ENCODE measurements at places on chromosomes 4 and X.

- DNase-seq = peak; percentile 9
Observed at GRCh38 chr4:138406876-138407275, 164.7 kb upstream of the SLC7A11 start.

- DNase-seq = no peak
Observed at GRCh38 chr4:78939667-78940008, 400 bp upstream of the PAQR3 start.

DNA sequence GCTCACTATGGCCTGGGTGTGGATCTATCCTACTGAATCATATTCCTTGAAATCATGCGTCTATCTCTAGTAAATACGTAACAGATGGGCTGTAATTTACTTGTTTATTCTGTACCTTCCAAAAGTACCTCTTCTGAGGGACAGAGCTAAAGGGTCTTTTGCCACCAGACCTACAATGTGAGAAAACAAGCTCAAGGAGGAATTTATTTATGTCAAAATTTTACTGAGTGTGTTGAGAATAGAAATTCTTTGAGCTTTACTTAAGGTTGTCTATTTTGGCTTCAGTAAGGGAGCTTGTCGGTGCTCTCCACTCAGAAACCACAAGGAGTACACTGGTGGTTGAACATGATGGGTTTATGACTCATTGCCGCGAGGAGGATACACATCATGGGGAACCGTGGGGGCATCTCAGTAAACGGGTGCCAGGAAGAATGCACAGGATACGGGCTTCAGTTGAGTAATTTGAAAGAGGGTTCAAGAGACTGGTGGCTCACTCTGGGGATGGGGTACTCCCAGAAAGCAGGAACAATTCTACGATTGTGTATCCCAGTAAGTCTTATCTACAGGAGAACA is 3.0 kb downstream of the ANK2 start:
- DNase-seq = peak; percentile 38

DNA sequence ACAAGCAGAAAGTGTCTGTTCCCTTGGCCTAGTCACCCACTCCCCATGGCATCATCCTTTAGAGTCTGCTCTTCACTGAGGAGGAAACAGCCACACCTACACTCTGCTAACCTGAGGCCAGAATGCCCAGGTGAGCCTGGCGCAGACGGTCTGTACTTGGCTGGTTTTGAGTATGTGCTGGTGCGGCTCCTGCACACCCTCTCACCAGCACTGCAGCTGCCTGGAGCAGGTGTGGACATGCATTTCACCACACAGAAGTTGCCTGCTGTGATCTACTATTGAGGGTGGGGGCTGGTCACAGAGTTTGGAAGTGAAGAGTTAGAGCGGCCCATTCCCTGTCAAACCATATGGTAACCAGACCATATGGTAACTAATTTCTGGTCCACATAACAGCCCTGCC is 39.5 kb downstream of the KANTR start:
- no peak for DNase-seq

GRCh38 chr4:109065006-109065405 is 237.5 kb downstream of the COL25A1 start:
- no peak for DNase-seq

DNA sequence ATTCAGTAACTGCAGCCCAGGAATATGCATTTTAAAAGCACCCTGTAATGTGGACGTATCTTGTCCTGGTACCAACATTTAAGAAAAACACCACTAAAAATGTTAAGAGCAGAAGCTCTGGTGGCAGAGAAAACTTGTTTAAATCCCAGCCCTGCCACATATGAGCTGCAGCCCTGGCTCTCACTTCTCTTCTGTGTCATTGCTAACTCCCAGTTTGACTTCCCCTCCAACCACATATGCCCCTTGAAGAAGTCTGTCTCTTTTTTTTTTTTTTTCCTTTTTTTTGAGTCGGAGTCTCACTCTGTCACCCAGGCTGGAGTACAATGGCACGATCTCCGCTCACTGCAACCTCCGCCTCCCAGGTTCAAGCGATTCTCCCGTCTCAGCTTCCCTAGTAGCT is 14.8 kb downstream of the LHFPL1 start:
- no peak for DNase-seq

- no peak for DNase-seq
Observed at GRCh38 chr4:187157380-187157958, 433.8 kb upstream of the FAT1 start.

GRCh38 chr4:27006646-27007045 is 146.0 kb downstream of the STIM2 start:
- DNase-seq = no peak

DNA sequence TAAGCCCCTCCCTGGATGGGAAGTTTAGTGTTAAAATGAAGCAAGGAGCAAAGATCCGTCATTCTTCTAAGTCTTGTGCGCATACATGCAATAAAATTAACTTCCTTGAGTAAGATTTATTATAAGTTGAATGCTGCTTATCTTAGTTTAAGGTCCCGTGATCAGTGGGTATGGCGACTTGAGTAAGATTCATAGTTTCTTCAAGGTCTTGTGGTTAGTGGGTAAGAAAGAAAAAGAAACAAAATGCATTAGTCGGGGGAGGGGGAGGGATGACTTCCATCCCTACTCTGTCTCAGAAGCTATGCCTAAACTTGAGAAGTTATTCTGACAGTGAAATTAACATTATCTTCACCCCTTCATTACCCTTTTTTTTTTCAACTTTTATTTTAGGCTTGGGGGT is 127.3 kb upstream of the MAGEB16 start:
- DNase-seq = no peak

DNA sequence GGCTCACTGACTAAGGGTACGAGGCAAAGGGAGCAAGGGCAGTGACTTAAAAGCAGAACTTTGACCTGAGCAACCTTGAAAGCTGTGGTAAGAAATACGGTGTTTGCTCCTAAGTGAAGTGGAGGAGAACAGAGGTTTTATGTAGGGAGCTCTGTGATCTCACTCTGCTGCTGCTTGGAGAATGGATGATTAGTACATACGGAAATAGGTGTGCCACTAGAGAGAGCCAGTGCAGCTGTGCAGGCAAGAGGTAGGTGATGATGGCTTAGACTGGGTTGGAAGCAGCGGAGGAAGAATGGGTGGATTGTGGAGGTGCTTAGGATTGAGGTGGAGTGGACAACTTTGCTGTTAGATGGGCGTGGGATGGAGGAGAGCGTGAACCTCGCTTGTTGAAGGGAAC is 85.0 kb downstream of the FAM193A start:
- no peak for DNase-seq
